GOT3 (cell line): ENCODE measurements at places on chromosomes 6 and 20.

- DNase-seq, result no peak
These were observed at the start of gene DEFB128 for GRCh38 chr20:189611-190010. Gene DEFB128 (minus strand): TSS chr20:189711. CDS start chr20:189623, 88 bp downstream.

DNA sequence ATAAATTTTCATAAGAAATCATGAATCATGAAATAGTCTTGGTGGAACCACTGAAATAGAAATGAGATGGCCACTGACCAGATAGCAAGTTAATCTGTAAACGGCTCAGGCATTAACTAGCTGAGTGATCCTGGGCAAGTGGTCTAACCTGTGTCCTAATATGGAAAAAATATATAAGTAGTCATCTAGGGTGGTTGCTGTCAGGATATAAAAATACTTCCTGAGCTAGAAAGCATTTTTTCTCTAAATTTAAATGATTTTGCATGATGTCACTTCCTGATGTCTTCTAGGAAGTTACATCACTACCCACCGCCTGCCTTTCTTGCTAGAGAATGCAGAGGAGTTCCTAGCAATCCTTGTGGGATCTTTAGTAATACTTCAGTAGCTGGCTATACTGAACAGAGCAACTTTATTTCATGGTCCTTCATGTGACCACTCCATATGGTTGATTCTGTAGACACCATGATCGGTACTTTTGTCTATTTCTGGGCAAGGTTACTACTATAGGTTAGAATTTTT lies 228.1 kb upstream of the CEP162 start:
- DNase-seq, result no peak

GRCh38 chr6:12233693-12234571 lies 56.2 kb upstream of the EDN1 start:
- no peak for DNase-seq

DNA sequence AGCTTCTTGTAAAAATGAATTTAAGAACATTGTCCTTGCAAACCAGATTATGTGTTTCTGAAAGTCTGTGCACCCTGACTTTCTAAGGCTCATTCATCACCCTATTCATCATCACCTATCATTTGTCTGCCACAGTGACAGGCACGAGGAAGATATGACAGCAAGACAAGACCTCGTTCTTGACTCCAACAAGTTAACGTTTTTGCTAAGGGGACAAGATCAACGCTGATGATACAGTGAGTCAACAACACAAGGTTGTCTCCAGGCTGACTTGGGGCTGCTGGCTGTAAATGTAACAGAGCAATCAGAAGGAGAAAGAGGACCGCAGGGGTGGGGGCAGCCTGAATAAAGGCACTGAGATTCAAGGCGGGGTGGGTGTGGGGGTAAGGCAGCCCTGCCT lies 94.2 kb downstream of the FOXC1 start:
- no peak for DNase-seq

DNA sequence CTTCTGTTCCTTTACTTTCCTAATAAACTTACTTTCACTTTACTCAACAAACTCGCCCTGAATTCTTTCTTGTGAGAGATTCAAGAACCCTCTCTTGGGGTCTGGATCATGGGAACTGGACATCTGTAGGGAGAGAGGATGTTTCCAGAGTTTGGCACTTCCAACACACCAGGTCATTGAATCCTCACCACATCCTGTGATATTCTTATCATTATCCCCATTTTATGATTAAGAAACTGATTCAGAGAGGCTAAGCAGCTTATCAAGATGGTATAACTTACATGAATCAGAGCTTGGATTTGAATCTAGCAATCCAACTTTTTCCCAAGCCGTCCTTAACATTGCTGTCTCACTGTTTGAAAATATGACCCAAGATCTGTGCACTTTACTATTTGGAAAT lies 15.5 kb downstream of the PPIL6 start:
- no peak for DNase-seq

DNA sequence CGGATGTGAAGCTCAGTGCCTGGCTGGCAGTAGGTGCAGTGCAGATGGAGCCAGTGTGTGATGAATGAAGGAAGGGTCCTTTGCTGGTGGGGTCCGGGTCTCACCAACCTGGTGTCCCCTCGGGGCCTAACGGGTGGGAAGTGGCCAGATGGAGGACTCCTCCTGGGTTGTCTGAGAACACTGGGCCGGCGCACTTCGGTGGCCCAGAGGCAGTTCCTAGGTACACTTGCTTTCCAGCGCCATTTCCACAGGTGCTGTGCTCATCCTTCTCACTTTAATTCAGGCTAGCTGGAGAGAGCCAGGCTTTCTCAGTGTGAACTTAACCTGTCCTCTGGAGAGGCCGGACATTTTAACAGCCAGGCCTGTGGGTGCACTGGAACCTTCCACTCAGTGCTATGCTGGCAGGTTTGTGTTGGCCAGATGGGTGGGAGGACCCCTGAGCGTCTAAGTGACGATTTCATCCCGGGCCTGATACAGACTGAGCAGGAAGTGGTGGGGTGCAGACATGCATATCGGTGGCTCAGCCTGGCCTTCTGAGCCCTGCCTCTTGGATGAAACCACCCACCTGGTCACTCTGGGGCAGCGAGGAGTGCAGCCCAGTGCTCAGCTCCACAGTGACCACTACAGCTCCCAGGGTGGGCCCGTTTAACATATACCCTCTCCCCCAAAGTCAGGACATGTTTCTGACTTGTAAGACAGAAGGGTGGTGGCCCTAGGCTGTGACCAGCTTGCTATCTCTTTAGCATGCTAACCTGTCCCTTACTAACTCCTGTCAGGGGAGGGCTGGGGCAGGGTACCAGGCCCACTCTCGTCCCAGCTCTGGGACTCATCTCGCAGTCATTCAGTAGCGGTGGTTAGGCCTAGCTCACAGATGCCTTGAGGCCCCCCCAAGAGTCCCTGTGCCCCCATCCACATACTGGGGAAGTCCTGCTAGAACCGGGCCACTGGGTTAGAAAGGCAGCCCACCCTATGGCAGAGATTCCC lies 8.2 kb upstream of the PYGB start:
- DNase-seq, result no peak

DNA sequence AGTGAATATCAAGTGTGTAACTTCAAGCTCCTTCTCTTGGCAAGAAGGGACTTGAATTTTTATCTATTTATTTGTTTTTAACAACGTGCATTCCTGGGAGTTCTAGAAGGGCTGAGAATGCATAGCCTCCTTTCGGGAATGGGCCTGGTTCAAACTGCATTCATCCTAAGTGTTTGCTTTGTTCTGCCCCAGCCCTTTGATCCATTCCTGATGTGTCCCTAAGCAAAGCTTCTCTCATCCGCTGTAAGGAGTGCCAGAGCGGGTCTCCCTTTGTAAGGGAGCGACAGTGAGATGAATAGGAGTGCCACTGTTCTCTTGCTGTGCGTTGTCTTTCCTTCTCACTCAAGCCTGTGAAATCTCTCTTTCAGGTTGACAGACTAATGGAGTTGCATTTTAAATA lies 61.0 kb upstream of the VSTM2L start:
- no peak for DNase-seq

DNA sequence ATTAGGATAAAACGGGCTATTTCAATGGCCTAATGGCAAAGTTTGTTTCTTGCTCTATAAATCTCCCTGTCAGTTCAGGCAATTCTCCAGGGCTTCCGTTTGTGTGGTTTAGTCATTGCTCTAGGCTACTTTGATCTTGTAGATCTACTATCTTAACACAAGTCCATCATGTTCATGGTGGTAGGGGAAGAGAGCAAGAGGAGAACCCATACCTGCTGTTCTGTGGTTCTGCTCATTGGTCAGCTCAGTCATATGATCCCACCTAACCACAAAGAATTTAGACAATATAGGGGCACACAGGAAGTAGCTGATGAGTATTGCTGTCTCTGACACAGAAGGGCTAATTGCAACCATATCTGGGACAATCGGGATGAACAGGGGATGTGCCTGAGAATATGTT lies 4.9 kb upstream of the DEK start:
- DNase-seq, result no peak

DNA sequence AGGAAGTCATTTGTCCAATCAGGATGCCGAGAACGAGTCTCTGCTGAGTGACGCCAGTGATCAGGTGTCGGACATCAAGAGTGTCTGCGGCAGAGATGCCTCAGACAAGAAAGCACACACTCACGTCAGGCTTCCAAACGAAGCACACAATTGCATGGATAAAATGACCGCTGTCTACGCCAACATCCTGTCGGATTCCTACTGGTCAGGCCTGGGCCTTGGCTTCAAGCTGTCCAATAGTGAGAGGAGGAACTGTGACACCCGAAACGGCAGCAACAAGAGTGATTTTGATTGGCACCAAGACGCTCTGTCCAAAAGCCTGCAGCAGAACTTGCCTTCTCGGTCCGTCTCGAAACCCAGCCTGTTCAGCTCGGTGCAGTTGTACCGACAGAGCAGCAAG lies 281.5 kb downstream of the TSHZ2 start:
- no peak for DNase-seq

GRCh38 chr20:63951398-63952209 lies 4.6 kb downstream of the UCKL1 start:
- no peak for DNase-seq

- no peak for DNase-seq
These were observed 7.9 kb downstream of the ADRM1 start for GRCh38 chr20:62310757-62311121.

GRCh38 chr6:118042855-118043254 lies 135.8 kb downstream of the SLC35F1 start:
- DNase-seq, result no peak

GRCh38 chr6:108714766-108715414 lies 133.3 kb upstream of the ARMC2 start:
- no peak for DNase-seq

DNA sequence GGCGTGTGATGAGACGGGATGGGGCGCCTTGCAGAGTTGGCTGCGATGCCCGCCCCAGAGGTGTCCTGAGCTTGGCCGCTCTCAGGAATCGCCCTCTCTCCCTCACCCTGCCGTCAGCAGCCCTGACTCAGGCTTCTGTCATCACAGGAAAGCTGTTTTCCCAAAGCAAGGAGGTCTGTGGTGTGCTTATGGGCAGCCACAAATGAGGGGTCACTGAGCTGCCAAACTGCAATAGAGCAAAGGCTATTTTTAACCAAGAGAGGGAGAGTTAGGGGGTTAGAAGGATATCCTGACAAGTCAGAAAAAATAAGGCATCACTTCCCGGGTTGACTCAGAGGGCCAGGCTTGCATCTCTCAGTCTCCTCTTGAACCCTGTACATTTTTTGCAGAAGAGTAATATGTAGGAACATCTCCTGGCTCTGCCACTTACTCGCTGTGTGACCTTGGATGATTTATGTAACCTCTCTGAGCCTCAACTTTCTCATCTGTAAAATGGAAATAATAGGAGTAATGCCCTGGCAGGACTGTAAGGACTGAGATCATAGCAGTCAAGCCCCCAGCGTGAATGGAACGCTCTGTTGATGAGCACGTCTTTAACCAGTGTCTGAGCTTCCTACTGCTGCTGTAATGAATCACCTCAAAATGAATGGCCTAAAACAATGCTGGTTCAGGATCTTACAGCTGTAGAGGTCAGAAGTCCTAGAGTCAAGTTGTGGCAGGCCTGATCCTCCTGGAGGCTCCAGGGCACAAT lies 181.9 kb downstream of the NFATC2 start:
- peak; percentile 54 for DNase-seq

DNA sequence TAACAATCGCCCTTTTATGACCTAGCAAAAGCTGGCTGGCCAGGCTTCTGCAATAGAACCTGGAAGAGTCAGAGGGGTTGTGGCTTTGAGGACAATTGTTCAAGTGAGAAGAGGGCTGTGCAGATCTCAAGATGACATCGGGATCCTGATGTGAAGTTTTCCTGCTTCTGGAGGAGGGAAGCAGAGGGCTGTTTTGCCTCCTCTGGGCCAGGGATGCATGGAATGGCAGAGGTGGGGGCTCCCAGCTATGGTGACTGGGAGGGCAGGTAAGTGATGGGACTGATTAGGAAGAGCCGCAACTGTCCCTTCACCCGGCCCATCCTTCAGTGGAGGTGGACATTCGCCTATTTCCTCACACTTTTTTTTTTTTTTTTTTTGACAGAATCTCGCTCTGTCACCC lies 43.4 kb upstream of the BLCAP start:
- DNase-seq, result no peak

DNA sequence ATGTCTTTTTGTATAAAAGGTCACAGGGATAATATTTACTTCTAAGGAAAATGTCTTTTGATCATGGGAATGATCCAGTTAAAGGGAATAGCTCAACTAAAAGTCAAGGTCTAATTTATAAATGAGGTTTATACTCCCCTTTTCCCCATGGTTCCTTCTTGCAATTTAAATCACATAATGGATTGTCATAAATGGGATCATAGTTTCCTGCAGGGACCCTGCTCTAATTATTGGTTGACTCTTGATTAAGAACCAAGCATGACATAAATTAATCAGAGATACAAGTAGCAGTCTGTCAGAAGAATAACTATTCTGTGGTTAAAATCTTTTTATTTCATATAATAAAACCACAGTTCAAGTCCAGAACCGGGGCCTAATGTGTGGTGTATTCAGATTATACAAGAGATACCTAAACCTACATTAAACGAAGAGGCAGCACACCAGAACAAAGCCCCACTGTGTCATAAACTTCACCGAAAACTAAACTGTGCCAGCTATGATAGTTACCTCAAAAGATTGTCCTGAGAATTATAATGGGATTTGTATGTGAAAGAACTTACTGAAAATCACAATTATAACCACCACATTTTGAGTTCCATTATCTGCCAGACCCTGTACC lies 43.0 kb upstream of the CD83 start:
- DNase-seq, result no peak

GRCh38 chr6:41922154-41922553 lies 855 bp downstream of the BYSL start:
- no peak for DNase-seq

- no peak for DNase-seq
These were observed 42.5 kb upstream of the NELFCD start for GRCh38 chr20:58938541-58938940.

DNA sequence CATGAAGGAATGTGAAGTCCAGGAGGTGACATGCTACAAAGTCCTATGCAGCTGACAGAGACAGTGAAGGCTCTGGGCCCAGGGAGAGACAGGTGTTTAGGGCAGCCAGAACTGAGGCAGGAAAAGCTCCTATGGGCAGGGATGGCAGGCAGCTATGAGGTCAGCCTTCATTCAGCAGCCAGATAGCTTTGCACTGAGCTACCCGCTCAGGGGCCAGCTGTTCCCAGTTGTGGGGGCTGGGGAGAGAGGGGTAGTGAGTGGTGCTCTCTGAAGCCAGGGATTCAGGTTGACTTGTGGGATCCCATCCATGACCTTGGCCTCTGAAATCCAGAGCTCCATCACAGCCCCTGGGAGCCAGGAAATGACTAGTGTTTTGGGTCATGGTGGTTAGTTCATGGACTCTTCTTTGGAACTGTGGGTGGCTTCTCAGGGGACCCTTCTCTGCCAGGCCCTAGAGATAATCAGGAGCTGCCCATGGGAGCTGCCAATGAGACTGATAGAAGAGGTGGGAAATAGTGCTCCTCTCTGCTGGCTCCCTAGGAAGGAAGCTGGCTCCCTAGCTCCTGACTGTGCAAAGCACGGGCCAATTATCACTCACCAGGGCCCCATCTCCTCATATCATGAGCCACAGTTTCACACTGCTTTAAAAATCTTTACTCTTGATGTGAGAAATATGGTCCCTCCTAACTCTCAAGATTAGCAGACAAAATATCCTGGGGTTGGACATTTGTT lies 127.7 kb downstream of the VEGFA start:
- DNase-seq, result no peak
